Gastroesophageal sphincter (tissue), 4 donors: ENCODE measurements at places on chromosomes 12 and 14. TPM values are rescaled to one million over a fixed set of nuclear protein-coding genes. Genes with fewer than 3 reads are reported as not detected.

COL2A1 gene
- not detected for total RNA-seq

SIX4 gene
- total RNA-seq = 2.1 TPM

PTCSC3 gene
- total RNA-seq = not detected

LTBP2 gene
- total RNA-seq = 158 TPM

LRP1-AS gene
- not detected for total RNA-seq

TMTC1 gene
- 129 TPM for total RNA-seq

CLEC4E gene
- 1.5 TPM for total RNA-seq

ACOT4 gene
- total RNA-seq = not detected

TMEM116 gene
- total RNA-seq = 6.4 TPM

MAP3K9 gene
- total RNA-seq = 0.67 TPM

DBX2 gene
- total RNA-seq = not detected

CIT gene
- 7.5 TPM for total RNA-seq

KRT73 gene
- not detected for total RNA-seq

RAPGEF3 gene
- total RNA-seq = 21.3 TPM

LRRC10 gene
- total RNA-seq = not detected

CAPRIN2 gene
- total RNA-seq = 20.5 TPM

SLC5A8 gene
- total RNA-seq = not detected

ANO2 gene
- total RNA-seq = 5.2 TPM

GNB3 gene
- 1.8 TPM for total RNA-seq

CFAP251 gene
- 0.35 TPM for total RNA-seq

NCKAP5L gene
- 21.9 TPM for total RNA-seq

CHGA gene
- 1.8 TPM for total RNA-seq

TAC3 gene
- total RNA-seq = not detected

KLHL33 gene
- total RNA-seq = 2.6 TPM

MGAT4C gene
- total RNA-seq = 0.73 TPM

ZCRB1 gene
- total RNA-seq = 54.9 TPM

CNIH1 gene
- total RNA-seq = 179 TPM

KLRC2 gene
- total RNA-seq = not detected

SLCO1A2 gene
- total RNA-seq = not detected

INHBE gene
- total RNA-seq = not detected

ALX1 gene
- not detected for total RNA-seq

DYRK2 gene
- 39.3 TPM for total RNA-seq

KRT74 gene
- total RNA-seq = not detected

ATL1 gene
- total RNA-seq = 22.3 TPM

ENDOU gene
- 1.0 TPM for total RNA-seq

TAS2R14 gene
- 2.1 TPM for total RNA-seq

COPZ1 gene
- 62.0 TPM for total RNA-seq

KLC1 gene
- total RNA-seq = 275 TPM

NFATC4 gene
- 54.9 TPM for total RNA-seq
